Fibroblast of skin of left biceps (primary cell): ENCODE measurements at places on chromosomes 3 and 15.
A peak's percentile ranks its signal among the peaks of the same experiment; 100 is the strongest.

DNA sequence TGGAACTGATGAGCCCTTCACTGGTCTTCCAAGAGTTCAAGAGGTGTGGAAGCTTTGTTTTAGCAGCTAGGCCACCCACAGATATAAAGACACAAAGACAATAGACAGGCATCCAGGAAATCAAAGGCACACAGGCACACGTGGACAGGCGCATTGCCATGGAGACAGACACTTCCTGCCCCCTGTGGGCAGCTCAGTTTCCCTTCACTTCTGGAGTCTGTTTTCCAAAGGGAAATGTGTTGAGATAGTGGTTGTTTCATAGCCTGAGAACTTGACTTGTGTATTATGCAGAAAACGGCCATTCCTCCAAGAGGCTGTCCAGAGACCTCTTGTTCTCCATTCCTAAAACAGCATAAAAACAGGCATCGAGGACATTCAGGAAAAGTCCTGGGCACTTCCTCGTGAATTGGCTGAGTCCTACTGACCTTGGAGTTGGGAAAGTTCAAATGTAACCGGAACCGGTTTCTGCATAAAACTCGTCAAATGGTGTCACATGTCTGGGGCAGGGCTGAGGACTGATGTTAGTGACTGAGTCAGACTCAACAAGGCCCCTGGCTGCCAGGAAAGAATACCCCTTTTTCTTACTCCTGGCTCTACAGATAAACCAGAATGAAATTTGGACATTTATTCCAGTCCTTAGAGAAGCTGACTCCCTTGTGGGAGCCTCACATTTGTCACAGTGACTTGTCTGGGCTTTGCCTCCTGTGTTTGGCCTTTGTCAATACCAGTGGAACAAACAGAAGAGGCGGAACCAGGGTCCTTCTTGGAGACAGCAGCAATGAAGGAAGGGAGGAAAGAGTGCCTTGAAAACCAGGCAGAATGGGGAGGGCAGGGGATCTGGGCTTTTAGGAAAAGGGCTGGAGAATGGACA is 1.3 kb downstream of the ALPK3 start:
- no peak for DNase-seq

- DNase-seq: no peak
Measured at GRCh38 chr15:100783760-100784492, 95.7 kb upstream of the ALDH1A3 start.

DNA sequence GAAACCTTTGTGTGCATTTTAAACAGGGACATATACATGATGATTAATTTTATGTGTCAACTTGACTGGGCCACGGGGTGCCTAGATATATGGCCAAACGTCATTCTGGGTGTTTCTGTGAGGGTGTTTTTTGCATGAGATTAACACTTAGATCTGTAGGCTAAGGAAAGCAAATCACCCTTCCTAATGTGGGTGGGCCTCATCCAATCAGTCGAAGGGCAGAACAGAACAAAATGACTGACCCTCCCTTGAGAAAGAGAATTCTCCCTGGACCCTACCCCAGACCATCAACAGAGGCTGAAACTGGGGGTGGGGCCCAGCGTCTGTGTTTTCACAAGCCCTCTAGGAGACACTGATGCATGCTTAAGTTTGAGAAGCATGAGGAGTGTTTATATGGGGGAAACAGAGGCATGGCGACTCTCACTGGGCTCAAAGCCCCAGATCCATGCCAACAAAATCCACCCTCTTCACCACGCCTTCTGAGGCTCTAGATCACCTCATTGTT is 56.2 kb downstream of the ITGA11 start:
- no peak for DNase-seq

DNA sequence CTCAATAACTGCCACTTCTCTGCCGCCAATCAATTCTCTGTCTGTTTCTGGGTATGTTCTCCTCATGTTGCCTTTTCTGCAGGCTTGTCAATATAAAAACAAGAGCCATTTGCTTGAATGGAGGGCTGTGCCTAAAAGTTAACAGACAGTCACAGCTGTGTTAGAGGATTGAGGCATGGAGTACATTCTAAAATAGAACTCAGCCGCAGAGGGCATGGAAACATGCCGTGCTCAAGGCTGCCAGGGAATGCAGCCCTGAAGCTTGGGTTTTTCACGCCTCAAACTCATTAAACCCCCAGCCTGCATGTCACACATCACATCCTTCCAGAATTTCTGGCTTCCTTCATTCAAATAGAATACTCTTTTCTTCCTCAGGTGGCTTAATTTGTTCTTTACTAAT is 166.6 kb downstream of the TPRG1 start:
- no peak for DNase-seq

DNA sequence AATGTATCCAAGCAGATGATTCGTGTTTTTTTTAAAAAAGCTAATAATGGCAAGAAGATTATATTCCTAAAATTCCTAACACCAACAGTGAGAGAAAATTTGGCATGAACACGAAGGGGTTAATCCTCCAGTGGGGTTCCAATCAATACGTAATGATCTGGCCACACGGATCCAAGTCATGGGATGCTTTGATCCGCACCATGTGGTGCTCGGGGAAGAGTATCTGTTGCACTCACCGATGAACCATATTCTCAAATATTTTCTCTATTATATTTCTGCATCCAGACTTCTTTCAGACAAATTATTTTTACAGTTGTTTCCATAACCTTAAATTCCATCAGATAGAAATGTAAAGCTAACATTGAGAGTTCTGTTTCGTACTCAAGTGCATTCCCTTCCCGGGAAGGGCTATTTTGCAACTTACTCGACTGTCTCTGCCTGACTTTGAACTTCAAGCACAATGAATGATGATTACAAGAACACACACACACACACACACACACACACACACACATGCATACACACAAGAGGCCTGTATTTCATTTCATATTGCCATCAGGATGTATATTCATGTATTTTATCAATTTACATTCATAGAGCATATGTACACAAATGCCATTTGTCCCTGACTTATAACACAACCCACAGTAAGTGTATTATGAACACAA is 567.2 kb downstream of the FOXP1 start:
- DNase-seq: no peak

GRCh38 chr15:63765338-63765737 is 68.4 kb downstream of the HERC1 start:
- no peak for DNase-seq

DNA sequence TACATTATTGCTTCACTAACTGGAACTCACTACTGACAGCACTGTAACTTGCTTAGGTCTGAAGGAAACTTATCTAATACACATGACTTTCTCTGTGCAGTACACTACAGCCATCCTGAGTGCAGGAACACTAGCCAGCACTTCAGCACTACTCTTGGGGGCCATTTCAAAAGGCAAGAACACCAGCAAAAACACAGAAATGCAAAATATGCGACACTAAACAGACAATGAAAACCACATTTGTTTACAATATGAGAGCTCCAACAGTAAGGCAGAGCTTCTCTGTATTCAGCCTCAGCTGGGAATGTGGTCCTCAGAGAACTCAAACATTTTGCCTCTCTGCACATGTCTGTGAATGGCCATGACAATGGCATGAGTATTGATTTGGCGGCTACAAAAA is 109.6 kb downstream of the ARRDC4 start:
- no peak for DNase-seq

DNA sequence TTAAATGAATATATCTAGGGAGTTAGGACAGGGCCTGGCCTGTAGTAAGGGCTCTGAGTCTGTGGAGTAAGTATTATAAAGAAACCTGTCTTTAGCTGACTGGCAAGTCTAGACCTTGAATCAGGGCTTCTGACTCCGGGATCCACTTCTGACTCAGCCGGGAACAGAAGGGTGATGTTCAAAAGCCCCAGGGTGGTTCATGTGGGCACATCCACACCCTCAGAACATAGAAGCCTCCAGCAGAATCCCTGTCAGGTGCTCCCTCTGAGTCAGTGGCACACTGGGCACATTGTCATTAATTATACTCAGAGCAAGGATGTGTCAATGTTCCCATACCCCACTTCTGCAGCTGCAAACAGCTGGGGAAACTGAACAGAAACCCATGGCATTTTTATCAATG is 26.7 kb upstream of the SNRK start:
- no peak for DNase-seq

DNA sequence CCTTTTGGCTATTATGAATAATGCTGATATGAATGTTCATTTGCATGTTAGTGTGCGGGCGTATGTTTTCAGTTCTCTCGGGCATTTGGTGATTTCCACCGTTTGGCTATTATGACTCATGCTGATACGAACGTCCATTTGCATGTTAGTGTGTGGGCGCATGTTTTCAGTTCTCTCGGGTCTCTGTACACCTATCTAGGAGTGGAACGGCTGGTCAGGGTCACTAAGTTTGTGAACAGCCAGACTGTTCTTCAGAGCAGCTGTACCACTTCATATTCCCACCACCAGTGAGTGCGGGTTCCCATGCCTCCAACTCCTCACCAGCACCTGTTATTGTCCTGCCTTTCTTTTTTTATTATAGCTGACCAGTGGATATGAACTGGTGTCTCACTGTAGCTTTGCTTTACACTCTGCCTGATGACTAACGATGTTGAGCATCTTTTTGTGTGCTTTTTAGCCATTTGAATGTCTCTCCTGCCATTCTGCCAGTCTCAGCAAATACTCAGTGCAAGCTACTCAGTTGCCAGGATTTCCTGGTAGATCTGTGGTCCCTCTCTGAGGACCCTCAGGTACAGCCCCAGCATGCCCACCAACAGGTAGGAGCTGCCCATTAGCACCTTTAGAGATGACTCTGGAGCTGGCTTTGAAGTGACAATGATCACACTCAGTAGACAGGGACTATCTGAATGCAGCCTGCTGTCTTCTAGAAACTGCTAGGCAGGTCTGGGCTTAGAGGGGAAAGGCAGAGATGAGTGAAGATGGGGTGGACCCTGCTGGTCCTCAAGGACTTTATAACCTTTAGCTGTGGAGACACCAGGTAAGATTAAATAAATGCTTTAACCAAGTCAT is 141.1 kb downstream of the XXYLT1 start:
- DNase-seq: no peak

GRCh38 chr15:49860101-49860500 is 239.3 kb downstream of the DTWD1 start:
- peak; percentile 85 for DNase-seq

- DNase-seq: no peak
Measured at GRCh38 chr3:128491691-128491940, 1.4 kb downstream of the GATA2 start.

DNA sequence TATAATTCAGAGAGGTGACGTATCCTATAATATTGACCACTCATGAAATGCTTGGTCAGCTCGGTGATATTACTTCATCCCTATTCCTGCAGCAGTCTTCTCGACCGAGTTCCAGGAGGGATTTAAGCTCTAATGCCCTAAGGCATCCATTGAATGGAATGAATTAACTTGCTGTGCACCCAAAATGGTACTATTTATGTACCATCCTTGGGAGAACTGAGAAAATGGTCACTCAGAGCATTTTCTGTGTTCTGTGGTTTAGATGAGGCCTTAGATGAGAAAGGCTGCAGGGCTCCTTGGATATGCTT is 638 bp downstream of the BLOC1S6 start:
- DNase-seq: no peak

- no peak for DNase-seq
Measured at GRCh38 chr15:92146511-92147150, 247.1 kb upstream of the ST8SIA2 start.

GRCh38 chr3:114827495-114827894 is 319.6 kb downstream of the ZBTB20 start:
- DNase-seq: no peak

- peak; percentile 40 for DNase-seq
Measured at GRCh38 chr3:81968658-81969057, 207.2 kb upstream of the GBE1 start.

GRCh38 chr3:21174461-21174860 is 576.5 kb downstream of the ZNF385D start:
- DNase-seq: peak; percentile 3

DNA sequence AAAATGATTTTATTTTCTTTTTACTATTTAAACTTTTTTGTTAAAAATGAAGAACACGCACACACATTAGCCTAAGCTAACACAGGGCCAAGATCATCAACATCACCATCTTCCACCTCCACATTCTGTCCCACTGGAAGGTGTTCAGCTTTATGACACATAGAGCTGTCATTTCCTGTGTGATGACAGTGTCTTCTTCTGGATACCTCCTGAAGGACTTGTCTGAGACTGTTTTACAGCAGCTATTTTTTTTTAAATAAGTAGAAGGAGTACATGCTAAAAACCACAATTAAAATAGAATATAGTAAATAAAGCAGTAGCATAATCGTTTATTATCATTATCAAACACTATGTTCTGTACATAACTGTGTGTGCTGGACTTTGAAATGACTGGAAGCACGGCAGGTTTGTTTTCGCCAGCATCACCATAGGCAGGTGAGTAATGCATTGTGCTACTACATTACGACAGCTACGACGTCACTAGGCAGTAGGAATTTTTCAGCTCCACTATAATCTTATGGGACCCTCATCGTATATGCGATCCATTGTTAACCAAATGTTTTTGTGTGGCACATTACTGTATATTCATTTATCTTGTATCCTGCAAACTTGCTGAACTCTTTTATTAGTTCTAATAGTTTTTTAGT is 72.8 kb downstream of the KLF15 start:
- DNase-seq: no peak

- no peak for DNase-seq
Measured at GRCh38 chr3:162193148-162194095, 696.8 kb downstream of the OTOL1 start.

- DNase-seq: no peak
Measured at GRCh38 chr3:42123012-42123581, 31.9 kb downstream of the TRAK1 start.

- peak; percentile 74 for DNase-seq
Measured at GRCh38 chr15:62880278-62880677, 162.3 kb upstream of the TPM1 start.
